Putamen (tissue), 1 donor: ENCODE measurements at places on chromosomes 4 and X.
A peak's percentile ranks its signal among the peaks of the same experiment; 100 is the strongest.

DNA sequence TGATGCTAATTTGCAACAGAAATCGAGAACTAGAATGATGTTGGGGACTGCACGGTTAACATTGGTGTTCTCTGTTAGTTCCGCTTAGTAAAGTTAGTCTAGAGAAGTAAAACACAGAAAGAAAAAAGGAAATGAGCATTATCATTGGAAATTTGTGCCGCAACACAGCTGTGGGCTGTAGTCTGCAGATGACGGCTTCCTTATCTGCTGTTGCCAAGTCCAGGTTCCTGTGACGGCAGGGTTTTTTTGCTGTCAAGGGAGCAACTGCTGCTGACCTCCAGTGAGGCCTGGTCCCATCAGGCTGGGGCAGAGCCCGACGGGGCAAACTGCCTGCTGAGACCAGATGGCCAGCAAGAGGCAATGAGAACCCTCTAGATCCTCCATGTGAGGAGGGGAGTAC, 38.9 kb upstream of the PHEX start:
- DNase-seq = peak; percentile 18

DNA sequence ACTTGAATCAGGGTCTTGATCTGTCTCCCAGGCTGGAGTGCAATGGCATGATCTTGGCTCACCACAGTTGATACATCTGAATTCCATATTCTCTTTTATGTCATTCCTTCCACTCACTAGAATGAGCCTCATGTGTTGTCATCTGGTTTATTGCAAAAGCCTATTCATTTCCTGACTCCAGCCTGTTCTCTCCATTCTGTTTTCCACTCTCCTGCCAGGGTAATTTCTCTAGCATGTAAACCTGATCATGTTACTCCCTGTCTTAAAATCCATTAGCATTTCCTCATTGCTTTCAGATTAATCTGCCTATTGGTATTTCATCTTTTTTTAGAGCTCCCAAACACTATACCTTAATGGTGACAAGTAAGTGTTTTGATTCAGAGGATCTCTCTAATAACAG, 4.3 kb upstream of the DDX60L start:
- DNase-seq = no peak

- DNase-seq = no peak
Observed at GRCh38 chr4:118325431-118325830, 27.4 kb downstream of the PRSS12 start.

DNA sequence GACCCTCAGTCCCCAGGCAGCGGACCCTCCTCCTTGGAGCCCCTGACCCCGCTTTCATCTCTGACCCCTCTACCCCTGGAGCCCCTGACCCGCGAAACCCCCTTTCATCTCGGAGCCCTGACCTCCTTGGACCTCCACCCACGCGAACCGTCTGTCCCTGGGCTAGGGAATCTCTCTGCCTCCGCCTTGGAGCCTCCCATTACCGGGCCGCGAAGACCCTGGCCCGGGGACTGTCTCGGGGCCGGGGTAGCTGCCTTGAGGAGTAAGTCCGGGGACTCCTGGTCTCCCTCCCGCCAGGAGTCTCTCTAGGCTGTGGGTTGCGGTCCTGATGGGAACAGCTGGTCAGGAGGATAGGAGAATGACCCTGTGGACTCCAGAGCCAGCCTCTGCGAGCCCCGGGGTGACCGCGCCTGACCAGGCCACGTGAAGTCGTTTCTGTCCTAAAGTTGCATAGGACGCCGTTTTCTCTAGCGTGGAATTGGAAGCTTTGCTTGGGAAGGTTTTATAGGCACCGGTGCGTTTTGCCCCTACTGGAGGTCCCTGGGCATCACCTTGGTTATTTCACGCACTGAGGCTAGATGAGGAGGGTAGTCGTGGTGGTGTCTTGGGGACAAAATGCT, 824 bp downstream of the TBC1D14 start:
- DNase-seq = no peak

DNA sequence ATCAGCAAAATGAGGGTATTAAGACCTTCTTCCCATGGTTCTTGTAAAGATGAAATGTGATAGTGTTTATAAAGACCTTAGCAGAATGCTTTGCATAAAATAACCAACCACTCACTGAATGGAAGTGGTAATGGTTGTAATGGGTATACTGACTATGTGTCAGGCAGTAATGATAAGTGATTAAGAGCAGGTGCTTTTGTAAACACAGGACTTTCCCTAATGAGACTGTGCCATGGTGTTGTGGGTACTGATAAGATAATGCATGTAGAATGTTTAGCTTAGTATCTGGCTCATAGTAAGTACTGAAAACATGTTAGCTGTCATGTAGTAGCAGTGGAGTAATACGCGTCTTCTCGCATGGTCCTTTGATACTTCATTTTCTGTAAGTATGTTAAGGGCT, 6.9 kb downstream of the LSM6 start:
- DNase-seq = no peak

DNA sequence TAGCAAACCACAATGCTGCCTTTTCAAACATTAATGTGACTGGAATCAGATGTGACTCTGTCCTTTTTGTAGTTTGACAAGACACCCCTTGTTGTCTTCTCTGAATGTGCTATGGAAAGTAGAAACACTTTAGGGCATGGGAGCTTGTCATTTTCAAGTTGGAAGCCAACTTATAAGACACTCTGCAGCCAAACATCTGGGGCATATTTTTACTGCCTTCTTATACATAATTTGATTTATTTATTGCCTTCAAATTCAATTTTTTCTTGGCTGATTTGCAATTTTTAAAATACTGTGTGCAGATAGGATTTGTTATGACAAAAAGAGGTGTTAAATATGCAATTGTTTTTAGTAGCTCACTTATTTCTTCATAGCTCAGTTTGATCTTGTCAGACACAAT, 1002.0 kb upstream of the PCDH7 start:
- no peak for DNase-seq

DNA sequence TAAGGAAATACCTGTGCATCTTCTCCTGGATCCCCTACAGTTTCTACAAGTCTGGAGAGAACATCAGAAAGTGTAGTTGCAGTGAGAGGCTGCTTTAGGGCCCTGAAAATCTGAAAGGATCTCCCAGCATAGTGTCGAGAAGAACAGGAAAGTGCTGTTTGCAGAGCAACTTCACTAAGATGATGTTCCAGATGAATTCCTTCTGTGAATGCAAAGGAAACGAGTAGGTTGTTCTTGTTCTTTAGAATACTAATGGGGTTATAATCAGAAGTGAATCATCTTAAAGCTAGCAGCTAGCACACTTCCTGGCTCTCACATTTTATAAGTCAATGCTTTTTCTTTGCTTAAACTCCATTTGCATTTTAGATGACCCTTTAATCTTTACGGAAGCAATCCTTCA, 53.7 kb downstream of the ZAR1 start:
- peak; percentile 60 for DNase-seq

- DNase-seq = no peak
Observed at GRCh38 chrX:55816023-55816422, 98.5 kb downstream of the RRAGB start.

- no peak for DNase-seq
Observed at GRCh38 chr4:79872738-79873137, 200.3 kb downstream of the ANTXR2 start.

DNA sequence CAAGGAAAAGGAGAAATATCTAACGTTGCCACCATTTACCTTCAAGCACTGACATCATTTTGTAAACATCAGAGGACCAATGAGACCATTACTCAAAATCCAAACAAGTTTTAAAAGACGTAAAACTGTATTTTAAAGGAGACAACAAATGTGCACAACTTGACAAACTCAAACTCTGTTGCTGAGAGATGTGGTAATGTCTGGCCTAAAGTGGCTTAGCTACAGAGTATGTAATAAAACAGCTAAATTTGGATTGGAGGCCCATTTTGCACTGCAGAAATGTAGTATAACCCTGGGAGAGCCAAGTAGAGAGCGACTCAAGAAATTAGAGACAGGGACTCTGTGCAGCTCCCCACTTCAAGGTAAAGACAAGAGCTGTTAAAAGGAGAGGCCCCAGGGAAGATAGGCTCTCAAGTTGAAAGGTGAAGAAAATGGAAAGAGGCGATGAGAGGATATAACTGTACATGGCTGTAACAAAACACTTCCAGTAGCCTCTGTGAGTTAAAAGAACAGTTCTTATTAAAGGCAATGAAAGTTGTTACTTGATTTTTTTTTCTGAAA, 20.3 kb downstream of the UNC5C start:
- no peak for DNase-seq

- no peak for DNase-seq
Observed at GRCh38 chr4:93775551-93775950, 53.0 kb upstream of the ATOH1 start.

DNA sequence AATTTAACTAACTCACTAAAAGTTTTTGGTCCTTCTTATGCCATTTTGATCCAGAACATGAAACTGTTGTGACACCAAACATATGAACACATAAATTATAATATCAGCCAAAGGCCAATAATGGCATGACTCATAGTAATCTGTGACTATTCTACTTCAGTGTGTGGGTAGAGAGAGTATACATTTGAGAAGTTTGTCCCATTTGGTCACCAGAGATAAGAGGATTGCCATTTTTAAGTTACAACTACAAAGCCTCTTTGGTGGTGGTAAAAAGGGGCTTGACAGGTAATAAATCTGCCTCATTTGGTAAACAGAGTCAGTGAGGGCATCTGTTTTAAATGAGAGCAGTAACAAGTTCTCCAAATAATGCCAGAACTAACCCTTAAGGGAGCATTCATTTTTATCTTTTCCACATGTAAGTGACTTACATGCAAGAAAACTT, 117.9 kb downstream of the TBC1D19 start:
- no peak for DNase-seq

DNA sequence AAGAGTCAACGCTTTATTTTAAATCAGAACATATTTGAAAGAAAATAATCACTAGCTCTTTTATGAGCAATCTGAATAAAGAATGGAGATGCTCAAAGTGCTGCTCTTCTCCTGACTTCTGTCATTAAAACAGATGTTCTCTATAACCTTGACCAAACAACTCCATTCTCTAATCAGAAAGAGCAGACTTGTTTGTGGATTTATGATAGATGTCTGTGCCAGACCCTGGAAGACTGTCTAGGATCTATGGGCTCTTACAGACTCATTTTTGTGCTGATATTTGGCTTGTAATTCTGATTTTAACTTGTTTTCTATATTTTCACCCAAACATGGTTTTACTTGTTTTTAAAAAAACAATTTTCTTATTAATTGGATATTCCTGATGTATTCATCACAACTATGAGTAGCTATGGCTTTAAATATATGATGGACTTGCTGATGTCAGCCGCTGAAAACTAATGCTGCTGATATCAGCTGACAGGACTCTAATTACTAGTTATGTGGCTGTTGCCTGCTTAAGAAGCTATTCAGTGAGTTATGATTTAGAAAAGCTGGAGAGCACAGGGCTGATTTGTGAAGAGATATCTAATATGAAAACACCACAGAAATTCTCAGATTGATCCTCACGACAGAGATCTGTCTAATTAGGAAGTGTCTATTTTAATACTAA, 31.6 kb upstream of the MAML3 start:
- DNase-seq = no peak
